ENCODE measurements at places on chromosomes 7 and 10.

GRCh38 chr10:121764233-121764942 lies 163.4 kb downstream of the ATE1 start:
- no peak for DNase-seq

- no peak for DNase-seq
Measured at GRCh38 chr7:70480927-70481569, 650.9 kb upstream of the GALNT17 start.

DNA sequence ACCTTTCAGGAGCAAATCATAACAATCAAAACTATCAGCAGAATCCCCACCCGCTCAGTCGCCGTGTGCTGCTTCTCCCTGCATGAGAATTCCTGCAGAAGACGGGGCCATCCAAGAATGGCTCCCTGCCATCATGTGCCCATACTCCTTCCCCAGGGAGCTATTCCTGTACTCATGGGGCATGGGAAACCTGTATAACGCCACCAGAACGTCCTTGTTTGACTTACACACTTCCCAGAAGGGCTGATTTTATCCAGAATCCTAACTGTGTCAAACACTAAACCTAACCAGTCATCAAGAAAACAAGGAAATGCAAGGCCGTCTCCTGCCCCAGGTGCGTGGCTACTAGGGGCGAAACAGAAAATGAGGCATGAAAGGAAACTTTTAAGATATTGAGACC lies 16.0 kb downstream of the DIP2C start:
- DNase-seq: no peak

GRCh38 chr10:42744134-42744701 lies 38.4 kb upstream of the BMS1 start:
- no peak for DNase-seq

GRCh38 chr7:128108129-128108528 lies 76.9 kb upstream of the LRRC4 start:
- DNase-seq: no peak

- no peak for DNase-seq
Measured at GRCh38 chr7:47647918-47648250, 66.0 kb upstream of the TNS3 start.

DNA sequence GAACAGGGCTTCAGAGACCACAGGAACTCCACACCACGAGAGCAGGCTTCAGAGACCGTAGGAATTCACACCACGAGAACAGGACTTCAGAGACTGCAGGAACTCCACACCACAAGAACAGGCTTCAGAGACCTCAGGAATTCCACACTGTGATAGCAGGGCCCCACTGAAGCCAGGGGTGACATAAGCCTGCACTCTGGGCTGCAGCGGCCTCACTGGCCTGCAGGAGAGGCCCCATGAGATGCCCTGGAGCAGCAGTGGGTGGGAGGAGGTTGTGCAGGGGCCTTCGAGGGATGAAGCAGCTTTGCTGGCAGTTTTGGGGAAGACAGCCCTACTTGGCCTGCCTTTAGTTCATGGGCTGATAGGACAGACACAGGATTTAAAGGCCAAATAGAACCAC lies 614.7 kb downstream of the PTPRN2 start:
- DNase-seq: no peak

GRCh38 chr10:65135508-65135907 lies 1614.3 kb downstream of the REEP3 start:
- DNase-seq: no peak

DNA sequence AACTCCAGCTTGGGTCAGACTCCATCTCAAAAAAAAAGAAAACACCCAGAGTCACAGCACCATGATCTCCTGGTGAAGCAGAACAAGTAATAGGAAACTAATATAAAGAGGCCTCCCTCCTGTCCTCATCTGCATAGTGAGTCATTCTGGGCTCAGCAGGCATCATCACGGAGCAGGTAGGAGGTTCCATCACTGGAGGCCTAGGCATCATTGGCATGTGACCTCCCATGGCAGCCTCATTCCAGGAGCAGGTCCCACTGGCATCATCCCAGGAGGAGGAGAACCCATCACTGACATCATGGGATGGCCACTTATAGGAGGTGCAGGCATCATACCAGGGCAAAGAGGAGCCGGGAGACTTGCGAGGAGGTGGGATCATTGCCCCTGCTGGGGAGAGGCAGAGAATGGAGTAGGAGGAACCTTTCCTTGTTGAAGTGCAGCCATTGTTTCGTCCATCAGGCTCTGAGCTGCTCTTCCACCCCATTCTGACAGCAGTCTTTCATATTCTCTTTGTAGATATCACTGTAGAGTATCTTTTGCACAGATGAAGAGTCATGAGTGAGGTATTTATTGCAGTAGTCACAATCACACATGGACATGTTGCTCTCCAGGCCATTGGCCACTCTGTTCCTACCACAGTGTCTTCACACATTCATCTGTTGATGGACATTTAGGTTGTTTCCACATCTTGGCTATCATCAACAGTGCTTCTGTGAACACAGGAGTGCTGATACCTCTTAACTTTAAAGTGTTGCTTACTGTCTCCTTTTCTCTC lies 73.8 kb downstream of the OSBPL3 start:
- no peak for DNase-seq

DNA sequence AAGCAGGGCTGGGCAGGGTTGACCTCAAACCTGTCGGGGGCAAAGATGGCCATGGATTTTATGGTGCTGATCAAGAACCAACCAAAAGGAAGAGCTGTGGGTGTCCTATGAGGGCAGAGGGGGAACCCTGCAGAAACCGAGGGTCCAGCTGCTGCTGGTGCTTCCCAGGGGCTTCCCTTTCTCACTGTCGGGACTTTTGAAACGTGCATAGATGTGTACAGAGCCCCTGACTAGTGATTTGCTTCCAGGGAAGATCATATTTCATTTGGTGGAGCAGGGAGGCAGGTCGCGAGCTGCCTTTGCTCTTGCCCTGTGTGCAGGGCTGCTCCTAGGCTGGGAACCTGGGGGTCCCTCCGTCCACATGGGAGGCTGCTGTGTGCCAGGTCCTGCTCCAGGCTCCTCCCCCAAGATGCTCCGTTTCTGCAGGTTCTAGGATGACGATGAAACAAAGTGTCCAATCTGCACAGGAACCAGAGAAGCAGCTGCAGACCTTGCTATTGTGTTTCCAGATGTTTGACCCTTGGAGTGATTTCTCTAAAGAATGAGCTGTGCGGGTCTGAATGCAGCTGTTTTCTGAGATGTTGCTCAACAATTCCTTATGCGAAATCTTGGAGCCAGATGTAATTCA lies 9.4 kb upstream of the INPP5A start:
- DNase-seq: no peak

GRCh38 chr10:118286051-118286838 lies 55.9 kb downstream of the FAM204A start:
- no peak for DNase-seq

DNA sequence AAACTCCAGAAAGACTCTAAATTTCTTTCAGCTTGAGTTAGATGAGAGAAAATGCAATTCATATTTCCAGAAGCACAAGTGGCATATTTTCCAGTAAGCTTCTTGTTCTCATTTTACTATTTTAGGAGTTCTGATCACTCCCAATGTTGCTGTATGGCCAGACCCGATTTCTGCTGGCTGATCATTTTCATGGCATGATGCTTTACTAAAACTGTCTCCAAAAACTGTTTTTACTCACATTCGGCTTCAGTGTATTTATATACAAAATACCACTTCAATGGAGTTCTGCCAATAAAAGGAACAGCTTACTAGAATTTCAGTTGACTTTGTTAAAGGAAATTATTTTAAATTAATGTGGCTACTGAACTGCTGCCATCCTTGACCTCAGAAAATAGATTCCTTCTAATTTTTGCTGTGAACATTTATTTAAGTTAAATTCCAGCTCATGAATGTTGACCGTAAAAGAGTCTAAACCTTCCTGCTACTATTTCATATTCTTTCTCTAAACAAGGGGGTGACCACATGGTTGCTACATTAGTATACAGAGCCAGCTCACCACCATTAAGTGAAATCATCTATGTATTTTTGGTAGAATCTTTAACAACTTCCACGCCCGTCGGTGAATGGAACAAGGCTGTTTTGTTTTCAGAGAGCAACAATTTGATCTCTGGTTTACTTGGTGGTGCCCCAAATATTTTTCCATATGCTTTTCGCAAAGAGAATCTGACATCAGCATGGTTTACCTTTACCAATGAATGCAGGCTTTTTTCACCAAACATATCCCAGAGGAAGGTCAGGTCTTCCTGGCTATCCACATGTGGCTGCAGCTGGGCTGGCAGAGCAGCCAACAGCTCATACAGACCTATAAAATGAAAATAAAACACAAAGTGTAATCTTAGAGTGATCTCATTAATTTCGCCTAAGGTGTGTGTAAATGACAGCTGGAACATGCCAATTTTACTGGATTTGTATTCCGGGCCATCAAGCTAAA lies 101.2 kb downstream of the MPP7 start:
- no peak for DNase-seq

- no peak for DNase-seq
Measured at GRCh38 chr10:112160834-112161233, 22.7 kb downstream of the GPAM start.

GRCh38 chr10:132570771-132571649 lies 33.4 kb downstream of the INPP5A start:
- no peak for DNase-seq

DNA sequence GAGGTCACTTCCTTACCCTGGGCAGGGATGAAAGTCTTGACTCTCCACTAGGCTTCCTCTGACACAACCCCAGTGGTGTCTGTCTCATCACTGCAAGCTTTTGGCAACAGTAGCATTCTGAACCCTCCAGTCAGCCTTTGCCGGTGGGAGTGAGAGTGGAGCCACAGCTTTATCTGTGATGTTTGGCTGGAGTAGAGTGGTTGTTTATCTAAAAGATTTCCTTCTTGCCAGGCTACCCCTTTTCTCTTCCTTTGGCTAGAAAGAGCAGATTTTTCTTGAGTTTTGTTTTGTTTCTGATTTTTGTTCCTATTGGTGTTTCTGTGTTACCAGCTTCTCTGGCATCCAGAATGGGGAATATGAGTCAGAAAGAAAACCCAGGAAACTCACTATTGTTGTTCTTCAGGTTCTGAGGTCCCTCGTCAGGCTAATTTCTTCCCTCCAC lies 98.9 kb upstream of the KIF5B start:
- no peak for DNase-seq

- DNase-seq: no peak
Measured at GRCh38 chr7:27409776-27410175, 167.2 kb downstream of the EVX1 start.

- DNase-seq: no peak
Measured at GRCh38 chr7:41538810-41539724, 163.8 kb downstream of the INHBA start.

- DNase-seq: no peak
Measured at GRCh38 chr10:10313149-10313835, 704.4 kb upstream of the CELF2 start.

DNA sequence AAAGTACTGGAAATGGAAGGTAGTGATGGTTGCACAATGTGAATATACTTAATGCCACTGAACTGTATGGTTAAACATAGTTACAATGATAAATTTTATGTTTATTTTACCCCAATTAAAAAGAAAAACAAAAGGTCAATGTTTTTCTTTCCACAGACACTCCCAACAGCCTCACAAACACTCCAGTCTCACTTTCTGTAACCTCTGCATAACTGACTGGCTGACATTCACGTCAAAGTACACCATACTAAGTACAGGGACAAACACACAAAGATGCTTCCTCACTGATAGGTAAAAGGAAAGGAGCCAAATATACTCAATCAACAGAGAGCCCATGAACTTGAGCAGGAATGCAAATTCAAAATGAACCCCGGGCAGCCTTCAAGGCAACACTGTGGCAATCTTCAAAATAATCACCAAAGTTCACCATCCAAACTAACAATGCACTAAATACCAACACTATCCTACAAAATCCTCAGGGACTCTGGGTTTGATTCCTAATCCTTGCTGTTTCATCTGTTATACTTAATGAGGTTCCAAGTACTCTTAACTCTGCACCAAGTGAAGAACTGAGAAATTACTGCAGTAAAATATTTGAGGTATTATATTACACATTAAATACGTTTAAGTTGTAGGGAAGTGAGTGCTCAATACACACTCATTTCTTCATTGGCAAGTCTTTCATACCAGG lies 90.8 kb downstream of the ARMH3 start:
- no peak for DNase-seq

DNA sequence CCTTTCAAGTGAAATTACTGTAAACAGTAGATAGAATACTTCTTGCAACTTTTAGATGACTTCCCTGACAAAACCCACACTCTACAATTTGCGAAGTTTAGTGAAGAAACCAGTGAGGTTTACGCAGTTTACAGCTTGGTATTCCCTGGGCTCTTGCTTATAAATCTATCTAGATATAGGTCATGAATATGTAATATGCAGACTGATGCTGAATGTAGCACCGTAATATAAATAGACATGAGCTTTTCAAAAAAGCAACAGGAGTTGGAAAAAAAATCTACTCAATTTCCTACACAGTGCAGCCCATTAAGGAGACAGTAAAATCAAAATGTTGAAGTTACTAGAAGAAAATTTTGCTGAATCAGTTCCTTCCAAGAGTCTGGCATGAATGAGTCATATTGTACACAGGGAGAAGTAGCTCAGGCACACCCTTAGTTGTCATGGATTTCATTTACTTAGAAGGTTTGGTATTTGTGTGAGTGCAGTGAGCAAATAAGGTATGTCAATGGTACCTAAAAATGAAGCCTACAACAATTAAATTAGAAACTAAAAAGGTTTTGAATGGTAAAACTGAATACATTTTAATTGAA lies 67.7 kb upstream of the NEUROD6 start:
- DNase-seq: peak; percentile 3

GRCh38 chr10:37125191-37125732 lies at the start of gene ANKRD30A:
TSS of gene ANKRD30A (plus strand) at chr10:37125598. CDS start at chr10:37125788, 190 bp downstream.
- no peak for DNase-seq

DNA sequence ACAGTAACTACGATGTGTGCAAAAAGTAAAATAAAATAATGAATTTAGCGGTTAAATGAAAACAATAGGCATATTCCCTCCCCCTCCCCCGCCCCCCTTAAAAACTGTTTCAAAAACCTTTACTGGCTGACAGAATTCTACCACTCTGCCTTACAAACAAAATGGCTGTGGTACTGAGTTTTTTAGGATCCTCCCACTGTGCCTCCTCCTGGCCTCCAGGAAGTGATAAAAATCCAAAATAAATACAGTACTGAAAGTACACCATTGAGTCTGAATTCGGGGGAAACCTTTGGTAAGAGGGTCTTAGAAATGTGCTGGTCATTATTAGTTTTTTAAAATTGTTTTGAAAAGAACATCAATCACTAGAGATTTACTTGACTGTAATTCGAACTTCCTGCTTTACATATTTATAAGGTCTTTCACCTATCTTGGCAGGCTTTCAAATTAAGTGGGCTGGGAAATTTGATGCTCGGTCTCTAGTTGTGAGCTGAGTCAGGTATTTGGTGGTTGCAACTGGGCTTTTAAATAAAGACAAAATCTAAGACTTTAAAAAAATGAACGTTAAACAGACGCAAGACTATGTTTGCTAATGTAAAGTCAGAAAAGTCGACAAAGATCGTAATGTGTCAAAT lies 32.5 kb upstream of the EPC1 start:
- DNase-seq: no peak

GRCh38 chr10:73408978-73409521 lies 4.8 kb downstream of the ANXA7 start:
- no peak for DNase-seq

- no peak for DNase-seq
Measured at GRCh38 chr7:75696263-75697037, 42.3 kb downstream of the HIP1 start.

GRCh38 chr10:49115015-49115795 lies at the start of gene VSTM4:
TSS of gene VSTM4 (minus strand) at chr10:49115522. CDS start at chr10:49115485, 37 bp downstream.
- DNase-seq: no peak

Measured in AG04449 (cell line).